ENCODE measurements at places on chromosomes 2 and 18.

- DNase-seq: no peak
Measured at GRCh38 chr18:9712130-9712577, 4.1 kb downstream of the RAB31 start.

DNA sequence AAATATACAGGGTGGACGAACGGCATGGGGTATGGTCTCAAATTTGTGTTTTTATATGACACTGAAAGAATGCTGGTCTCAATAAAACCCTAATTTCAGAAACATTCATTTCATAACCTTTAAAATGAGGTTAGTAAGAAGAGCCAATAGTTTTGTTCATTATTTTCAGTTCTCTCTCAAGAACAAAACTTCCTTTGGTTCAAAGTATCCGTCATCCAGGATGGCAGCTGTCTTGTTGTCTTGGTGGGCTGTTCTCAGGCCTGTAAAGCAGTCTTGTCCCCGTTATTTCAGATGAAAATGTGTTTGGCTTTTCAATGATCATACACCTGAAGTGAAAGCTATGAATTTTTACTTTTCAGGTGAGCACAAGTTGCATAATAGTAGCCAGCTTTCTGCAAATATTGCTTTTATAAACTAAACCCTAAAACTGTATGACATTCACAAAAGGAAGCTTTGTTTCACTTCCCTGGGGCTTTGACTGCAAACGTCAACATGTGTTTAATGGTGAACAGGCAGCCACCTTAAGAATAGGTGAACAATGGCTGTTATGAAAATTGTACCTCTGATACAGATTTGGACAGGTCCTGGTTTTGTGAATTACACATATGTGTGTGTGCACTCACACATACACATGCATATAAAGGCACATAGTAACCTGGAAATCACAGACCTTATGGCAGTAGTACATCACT, 2.6 kb downstream of the IL18RAP start:
- DNase-seq: no peak

DNA sequence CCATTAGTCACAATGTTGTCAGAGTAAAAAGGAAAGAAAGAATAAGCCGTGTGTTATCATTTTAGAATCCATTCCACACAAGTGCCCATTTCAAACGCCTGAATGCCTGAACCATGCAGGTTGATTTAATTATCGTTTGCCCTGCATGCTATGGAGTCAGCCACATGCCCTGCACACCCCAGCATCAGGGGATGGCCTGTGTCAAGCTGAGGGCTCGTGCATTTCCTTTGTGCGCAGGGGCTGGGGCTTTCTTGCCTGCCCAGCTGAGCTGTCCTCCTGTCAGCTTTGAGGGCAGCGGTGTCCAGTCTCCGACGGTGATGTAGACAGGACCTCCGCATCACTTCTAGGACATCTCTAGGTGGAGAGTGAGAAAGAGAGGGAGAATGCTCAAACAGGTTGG, 200.4 kb downstream of the TSN start:
- no peak for DNase-seq

DNA sequence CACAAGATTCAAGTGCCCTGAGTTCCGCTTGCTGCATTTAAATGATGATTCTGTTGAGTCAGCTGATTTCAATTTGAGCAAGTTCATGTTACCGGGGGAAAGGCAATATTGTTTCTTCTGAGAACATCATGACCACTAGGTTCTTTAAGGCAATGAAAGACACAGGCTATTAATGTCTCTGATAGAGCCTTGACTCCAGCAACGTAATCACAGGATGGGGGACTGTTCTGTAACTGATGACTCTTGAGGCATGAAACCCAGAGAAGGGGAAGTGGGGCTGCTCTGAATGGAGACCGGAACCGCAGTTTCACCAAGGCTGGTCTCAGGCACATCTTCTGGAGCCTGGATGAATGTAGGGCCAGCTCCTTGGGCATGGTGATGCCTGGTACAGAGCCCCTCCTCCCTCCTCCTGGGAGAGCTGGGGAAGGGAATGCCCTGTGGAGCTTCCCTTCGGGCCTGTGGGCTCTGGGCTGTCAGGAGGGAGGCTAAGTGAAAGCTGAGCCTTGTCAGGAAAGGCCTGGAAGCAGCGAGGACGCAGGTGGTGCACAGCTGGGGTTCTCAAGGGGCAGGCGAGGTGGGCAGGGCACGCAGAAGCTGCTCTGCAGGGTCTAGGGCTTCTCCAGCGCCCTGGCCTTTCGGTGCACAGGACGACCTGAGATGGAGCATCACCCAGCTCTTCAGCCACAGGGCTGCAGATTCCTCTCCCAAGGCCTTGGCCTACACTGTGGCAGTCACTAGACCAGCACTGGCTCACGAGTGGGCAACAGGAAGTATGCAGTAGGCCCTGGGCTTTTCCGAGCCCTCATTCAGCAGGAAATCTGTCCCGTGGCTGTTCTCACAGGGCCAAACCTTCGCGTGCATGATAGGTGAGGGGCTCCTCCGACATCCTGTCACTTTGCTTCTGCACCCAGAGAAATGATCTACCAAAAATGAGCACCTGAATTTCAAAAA, 36.6 kb upstream of the PRLH start:
- no peak for DNase-seq

GRCh38 chr18:45619062-45619825, 4.0 kb downstream of the SLC14A2 start:
- DNase-seq: no peak

DNA sequence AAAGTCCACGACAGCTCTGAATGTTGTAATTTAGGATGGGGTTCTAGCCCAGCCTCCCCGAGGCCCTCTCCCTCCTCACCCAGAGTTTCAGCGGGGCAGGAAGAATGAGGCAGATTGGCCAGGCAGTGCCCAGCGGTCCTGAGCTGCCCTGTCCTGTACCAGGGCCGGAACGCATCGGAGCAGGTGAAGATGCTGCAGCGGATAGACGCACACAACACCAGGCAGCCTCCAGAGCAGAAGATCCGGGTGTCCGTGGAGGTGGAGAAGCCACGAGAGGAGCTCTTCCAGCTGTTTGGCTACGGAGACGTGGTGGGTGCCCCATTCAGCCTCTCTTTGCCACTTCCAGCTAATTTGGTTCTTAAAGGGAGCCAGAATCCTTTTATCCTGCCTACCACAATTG, 10.8 kb downstream of the KHK start:
- no peak for DNase-seq

- DNase-seq: no peak
Measured at GRCh38 chr2:220043990-220044335, 416.5 kb downstream of the SLC4A3 start.

- no peak for DNase-seq
Measured at GRCh38 chr2:231794383-231794782, 8.1 kb downstream of the COPS7B start.

GRCh38 chr2:219619235-219619634, 8.2 kb upstream of the SLC4A3 start:
- no peak for DNase-seq

- no peak for DNase-seq
Measured at GRCh38 chr2:127376257-127376656, 11.5 kb downstream of the MAP3K2 start.

- peak; percentile 8 for DNase-seq
Measured at GRCh38 chr18:70289351-70290312, 787 bp downstream of the SOCS6 start.

DNA sequence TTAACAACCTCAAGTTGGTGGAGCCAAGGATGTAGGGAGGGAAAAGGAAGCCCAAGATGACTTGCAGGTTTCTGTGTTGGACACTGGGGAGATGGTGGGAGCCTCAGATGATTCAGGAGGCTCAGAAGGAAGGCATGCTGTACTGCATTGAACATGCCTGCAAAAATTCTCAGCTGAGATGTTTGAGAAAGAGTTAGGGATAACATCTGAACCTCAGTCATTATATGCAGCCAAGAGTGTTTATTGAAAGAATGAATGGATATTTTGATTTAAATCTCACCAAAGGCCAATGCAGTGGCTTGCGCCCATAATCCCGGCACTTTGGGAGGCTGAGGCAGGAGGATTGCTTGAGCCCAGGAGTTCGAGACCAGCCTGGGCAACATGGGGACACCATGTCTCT, 243.0 kb downstream of the MYCN start:
- no peak for DNase-seq

- DNase-seq: no peak
Measured at GRCh38 chr2:28296243-28296642, 96.4 kb upstream of the FOSL2 start.

DNA sequence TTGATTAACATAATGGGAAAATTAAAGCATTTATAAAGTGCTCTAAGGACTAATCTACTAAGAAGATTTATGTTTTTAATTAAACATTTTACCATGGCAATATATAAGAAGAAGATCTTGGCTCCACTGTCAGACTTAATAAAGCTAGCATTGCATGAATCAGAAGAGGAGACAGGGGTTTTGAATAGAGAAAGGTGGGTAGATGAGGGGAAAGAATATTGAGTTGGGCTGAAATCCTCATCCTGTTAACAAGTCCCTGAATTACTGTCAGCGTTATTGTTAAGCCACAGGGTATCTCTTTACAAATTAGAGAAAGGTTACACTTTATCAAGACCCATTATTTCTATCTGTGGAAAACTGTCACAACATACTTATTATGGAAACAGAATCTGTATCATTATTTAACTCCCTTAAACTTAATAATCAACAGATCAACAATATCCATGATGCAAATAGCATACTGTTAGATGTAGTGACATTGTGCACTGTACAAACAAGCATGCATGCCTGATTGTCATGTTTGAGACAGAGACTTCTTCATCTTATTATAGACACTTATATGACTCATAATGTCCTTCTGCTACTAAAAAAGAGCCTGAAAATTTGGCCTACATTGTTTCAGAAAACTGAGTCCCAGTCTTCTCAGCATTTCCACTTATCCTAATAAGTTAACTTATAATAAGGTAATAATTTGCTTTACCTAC, 304.1 kb downstream of the NRXN1 start:
- DNase-seq: no peak

- no peak for DNase-seq
Measured at GRCh38 chr2:184685999-184686841, 87.9 kb downstream of the ZNF804A start.

DNA sequence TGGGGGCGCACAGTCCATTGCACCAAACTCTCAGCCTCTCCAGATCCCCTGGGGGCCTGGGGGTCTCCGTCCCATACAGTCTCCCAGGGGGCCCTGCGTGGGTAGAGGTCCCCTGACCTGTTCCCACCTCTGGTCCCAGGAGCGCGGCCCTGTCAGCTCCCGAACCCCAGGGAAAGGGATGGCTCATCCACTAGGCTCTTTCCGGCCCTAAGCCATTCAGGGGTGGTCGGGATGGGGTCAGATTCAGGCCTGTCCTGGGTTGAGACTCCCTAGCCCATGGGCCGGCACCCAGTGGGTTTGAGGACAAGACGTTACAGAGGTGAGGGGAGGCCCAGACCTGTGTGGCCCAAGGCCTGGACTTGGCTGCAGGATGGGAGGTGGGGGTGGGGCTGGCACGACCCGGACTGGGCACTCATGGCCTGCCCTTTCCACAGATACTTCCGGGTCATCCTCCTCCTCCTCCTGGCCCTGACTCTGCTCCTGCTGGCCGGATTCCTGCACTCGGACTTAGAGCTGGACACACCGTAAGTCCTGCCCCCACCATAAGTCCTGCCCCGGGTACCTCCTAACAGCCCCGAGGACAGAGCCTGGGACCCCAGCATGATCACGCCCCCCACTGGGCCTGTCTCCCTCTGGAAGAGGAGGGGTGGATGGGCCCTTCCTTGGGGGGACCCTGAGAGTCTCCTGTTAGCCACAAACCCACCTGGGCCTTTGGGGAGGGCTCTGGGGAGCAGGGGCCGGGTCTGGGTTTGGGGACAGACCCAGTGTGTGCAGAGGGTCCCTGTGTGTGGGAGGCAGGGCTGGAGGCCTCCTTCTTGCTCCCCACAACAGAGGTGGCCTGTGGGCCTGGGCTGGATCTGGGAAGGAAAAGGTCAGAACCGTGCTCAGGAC, 10.1 kb upstream of the NEU4 start:
- DNase-seq: no peak

DNA sequence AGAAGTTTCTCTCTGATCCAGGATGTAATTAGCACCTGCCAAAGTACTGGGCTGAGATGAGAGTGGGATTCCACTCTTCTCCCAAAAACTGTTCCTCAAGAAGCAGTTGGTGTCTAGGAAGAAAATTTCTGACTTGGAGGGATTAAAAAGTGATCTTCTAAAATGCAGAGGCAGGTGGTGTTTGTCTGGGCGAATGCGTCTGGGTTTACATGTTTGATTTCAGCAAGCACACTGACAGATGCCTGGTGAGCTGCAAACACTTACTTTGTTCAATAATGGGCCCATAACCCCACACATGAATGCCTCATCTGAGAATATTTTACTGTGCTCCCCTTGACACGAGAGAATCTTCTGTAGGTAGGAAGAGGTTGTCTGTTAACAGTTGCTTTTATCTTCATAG, 24.3 kb upstream of the KCNF1 start:
- DNase-seq: no peak

DNA sequence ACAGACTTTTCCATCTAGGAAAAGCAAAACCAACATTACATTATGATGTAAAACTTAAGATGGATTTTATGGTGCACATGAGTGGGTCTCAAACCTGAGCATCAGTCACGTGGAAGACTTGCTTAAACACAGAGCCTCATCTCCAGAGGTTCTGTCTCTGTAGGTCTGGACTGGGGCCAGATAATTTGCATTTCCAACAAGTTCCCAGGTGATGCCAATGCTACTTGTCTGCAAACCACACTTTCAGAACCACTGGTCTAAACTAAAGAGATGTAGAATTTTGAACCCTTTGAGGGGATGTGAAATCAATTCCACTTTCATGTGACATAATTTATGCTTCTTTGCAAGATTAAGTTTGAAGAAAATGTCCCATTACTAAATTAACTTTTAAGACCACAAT, 522.8 kb downstream of the MBD2 start:
- no peak for DNase-seq

DNA sequence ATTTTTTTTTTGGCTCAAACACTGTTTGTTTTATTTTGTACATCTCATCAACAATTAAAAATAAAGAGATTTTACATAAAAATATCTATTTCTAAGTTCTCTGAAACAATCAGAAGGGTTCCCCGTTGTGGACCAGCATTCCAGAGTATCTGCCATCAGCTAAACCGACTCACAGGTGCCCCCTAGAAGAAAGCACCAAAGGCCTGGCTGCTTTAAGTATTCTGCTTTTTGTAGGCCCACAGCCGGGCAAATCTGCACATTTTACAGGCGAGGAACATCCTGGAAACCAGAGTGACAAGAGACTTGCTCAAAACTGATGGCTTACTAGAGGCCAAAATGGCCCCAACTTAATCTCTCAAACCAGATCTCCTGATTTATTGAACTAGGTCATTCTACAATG, 82.2 kb upstream of the SETBP1 start:
- DNase-seq: no peak

- no peak for DNase-seq
Measured at GRCh38 chr18:27771571-27771970, 405.4 kb downstream of the CDH2 start.

DNA sequence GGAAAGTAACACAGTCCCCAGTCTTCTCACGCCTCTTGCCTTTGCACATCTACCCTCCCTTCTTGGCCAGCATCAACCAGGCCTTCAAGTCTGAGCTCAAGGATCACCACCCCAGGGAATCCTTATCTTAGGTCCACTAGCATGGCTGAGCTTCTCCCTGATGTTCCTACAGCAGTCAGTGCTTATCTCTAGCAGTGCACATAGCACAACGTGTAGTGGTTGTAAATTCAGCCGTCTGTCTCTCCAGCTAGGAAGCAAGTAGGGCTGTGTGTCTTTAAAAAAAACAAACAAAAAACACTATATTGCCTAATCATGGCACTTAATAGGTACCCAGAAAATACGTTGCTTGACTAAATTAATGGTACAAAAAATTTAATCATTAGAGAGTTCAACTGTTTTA, 29.2 kb downstream of the KCNG3 start:
- DNase-seq: no peak

All from NCI-H460 (cell line).